ENCODE measurements at places on chromosomes 2 and 18.

- no peak for ATAC-seq
These were observed 357.3 kb downstream of the ZEB2 start for GRCh38 chr2:144162652-144163051.

- peak; percentile 85 for ATAC-seq
These were observed 113.4 kb upstream of the WDSUB1 start for GRCh38 chr2:159399716-159400415.

GRCh38 chr2:45180033-45180746 is 170.9 kb upstream of the SIX2 start:
- no peak for ATAC-seq

DNA sequence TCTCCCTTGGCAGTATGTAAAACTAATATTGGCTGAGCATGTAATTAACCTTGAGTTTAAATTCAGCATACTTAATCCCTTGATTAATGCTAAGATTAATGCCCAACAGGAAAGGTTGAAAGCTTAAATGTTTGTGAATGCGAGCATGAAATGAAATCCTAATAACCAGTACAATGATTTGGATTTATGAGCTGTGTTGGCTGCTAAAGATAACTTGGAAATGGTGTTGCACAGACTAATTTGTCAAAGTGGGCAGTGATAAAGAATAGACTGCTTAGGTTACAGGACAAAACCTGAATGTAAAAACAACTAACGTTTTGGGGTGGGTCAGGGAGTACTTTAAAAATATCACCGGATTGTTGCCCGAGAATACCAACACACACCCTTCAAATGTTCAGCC is 70.6 kb downstream of the MGAT5 start:
- ATAC-seq, result no peak

DNA sequence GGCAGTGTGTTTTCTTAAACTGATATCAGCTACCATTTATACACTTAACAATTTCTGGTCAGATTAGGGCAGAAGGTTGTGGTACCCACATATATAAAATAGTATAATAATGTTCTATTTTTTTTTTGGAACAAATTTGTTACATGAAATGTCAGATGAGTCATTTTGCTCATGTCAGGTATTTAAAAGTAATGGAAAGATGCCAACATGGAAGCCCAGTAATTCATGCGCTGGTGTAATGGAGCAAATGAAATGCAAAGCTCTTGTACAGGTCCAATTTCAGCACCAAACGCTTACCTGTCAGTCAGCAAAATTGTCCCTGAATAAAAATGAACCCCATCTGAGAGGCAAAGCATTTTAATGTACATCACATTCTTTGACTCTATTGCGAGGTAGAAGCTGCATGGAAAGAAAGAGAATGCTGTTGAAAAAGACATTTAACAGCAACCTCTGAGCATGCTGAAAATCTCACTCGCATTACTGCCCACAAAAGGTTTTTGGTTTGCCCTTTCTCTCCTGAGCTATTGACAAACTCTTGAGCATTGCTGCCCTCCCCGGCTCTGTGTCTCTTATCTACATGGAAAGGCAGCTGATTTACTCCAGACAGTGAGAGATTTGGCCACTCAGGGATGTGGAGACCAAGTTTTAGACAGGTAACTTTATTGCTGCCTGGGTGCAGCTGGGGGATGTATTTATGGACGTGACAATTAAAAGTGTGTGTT is 217.5 kb downstream of the CAMKMT start:
- ATAC-seq, result no peak

- ATAC-seq, result no peak
These were observed 44.6 kb downstream of the CD8B2 start for GRCh38 chr2:106531676-106532214.

DNA sequence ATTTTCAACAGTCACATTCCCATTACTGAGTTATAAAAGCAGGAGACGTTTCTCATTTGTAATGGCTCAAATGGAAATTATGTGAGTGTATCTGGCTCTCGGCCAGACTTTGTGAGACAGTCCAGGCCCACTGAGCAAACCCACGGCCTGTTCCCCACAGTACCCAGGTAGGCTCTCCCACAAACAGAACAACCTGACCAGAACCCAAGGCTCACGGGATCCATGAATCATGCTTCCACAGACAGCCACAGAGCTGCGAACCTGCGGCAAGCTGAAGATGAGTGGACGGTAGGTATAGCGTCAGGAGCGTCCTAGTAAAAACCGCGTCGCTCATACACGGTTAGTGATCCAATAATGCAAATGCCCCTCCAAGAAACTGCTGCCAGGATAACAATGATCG is 34.2 kb downstream of the NDUFA10 start:
- ATAC-seq, result no peak

GRCh38 chr18:56458770-56459712 is 179.4 kb downstream of the TXNL1 start:
- ATAC-seq, result no peak

DNA sequence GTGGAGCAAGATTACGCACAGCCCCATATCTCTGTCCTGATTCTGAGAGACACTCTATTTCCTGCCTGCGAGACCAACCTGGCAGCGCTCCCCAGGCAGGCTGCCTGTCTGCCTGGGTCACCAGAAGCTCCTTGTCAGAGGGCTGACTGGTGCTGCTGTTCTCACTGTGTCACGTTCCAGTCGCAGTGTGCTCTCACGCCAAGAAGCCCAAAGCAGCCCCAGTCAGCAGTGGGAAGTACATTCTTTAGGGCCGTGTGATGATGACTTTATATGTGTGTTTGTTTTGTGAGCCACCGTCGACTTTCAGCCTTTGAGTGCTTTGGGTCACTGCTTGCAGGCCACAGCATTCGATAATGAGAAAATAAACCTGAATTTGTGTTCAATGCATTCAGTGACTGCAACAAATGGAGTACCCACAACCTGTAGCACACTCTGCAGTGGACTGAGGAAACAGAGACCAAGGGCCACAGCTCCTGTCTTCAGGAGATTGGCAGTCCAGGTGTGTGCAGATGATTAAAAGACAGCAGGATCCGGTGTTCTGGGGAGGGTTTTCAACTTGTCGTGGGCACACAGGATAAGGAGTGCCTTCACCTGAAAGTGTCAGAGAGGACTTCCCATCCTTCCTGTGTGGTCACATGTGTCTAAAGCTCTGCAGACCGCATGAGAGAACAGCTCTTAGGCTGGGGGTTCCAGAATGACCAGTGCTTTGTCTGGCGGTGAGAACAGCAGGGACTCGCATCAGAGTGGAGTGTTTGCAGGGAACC is 4.8 kb downstream of the TNFRSF11A start:
- ATAC-seq, result peak; percentile 33

DNA sequence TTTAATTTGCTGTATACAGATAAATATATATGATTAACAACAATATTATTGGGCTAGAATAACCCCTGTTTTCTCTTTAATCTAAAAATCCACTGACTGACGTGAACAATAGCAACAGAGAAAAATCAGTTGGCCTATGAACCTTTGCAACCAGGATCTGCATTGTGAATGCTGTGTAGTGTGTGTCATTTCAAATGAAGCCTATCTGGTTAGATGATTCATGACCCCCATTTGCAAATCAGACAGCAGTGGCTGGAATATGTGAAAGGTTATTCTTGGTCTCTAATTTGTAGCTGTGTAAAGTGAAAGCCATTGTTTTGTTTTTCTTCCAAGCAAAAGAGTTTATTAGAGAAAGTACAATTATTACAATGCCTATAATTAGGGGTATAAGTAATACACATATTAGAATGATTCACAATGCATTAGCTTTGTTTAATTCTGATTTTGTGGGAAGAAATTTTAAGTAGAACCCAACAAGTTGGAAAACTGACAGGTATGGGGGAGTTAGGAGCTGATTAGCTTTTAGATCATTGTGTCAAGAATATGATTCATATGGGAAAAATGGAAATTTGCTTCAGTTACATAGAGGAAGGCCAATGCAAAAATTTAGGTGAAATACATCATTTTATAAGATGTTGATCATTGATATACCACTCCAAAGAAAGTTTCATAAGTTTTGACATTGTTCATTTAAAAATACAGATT is 1362.2 kb upstream of the TMEFF2 start:
- no peak for ATAC-seq

- no peak for ATAC-seq
These were observed 74.5 kb upstream of the NOSTRIN start for GRCh38 chr2:168727904-168728470.

DNA sequence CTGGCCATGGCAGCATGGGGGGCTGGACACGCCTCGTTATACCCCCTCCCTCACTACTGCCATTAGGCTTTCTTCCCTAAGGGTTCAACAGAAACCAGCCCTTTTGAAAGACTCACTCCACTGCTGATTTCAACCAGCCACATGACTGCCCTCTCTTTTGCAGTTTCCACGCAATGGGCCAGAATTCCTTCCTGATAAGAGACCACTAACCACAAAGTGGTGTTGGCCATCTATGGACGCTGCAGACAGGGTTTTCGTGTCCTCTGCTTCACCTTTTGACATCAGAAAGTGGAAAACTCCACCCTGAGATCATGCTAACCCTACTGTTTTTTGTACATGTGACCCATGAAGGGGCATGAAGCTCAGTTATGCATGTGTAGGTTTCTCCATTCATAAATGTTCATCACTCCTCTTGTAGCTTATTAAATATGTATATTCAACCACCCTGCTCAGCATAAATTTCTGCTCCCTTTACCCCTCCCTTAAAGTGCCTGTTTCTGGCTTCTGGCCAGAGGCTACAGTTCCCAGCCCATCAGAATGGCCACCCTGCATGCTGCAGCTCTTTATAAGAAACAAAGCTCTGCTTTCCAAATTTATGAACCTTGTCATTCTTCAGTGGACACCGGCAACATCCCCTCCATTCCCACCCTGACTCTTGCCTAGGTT is 106.6 kb upstream of the MSH6 start:
- no peak for ATAC-seq

DNA sequence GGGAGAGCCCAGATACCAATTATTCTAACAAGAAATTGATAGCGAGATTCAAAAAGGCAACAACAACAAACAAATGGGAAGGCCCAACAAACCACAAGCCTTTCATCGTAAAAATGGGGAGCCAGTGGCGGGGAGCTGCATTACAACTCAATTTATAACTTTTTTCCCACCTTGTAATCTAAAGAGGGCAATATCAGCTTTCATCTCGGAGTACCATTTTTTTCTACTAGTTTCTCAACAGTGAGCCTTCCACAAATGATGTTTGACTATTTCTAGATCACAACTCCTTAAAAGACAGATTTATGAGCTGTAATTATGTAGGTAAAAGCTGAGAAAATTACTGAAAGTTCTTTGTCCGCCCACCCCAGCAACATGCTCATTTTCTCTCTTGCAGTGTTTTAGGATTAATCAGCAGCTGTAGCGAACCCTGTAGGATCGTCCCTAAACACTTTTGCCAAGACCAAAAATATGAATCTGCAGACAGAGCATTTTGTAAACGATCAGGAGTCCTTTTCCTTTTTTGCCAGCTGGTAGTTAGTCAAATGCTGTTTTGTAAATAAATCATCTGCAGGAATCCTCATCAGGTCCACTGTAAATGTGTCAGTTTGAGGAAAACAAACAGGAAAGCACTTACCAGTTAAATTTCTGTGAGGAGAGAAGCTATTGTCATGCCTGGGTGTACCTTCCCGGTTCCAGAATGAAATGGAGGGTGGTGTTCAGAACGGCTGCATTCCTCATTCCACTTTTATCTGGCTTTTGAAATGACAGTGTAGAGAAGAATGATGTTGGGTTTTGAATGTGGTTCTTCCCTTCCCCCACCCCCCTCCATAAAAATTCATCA is 53.2 kb downstream of the EEF1B2 start:
- no peak for ATAC-seq

DNA sequence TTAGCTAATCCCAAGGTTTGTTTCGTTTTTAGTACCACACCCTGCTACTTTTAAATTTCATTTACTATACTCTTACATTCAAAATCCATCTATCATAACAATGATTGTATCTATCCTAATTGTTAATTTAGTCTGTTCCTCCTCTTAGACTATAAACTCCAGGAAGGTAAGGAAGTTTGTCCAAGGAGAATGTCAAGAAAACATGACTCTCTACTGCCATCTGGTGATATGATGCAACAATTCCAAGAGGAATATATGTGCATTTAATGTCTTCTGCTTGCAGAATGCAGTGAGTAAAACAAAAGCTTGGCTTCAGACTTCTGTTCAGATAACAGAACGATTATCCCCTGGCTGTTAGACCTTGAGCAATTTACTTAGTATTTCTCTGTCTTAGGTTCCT is 1267.1 kb downstream of the LRP1B start:
- ATAC-seq, result peak; percentile 61

DNA sequence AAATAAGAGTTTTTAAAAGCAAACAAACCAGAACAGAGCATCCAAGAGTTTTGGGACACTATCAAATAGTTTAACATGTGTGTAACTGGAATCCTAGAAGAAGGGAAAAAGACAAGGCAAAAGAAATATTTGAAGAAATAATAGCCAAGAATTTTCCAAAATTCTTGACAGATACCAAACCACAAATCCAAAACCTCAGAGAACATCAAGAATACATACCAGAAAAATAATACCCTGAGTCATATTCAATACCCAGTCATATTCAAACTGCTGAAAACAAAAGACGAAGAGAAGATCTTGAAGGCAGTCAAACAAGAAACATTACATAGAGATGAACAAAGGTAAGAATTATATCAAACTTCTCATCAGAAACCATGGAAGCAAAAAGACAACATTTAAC is 22.9 kb downstream of the INO80C start:
- no peak for ATAC-seq

Measured in SK-N-SH treated with all-trans-retinoic acid at 6 μM for 48 hours (cell line).